Right lung (tissue), 10 donors: ENCODE measurements at places on chromosomes 6 and 20. TPM values are rescaled to one million over a fixed set of nuclear protein-coding genes. Genes with fewer than 3 reads are reported as not detected.

DNA sequence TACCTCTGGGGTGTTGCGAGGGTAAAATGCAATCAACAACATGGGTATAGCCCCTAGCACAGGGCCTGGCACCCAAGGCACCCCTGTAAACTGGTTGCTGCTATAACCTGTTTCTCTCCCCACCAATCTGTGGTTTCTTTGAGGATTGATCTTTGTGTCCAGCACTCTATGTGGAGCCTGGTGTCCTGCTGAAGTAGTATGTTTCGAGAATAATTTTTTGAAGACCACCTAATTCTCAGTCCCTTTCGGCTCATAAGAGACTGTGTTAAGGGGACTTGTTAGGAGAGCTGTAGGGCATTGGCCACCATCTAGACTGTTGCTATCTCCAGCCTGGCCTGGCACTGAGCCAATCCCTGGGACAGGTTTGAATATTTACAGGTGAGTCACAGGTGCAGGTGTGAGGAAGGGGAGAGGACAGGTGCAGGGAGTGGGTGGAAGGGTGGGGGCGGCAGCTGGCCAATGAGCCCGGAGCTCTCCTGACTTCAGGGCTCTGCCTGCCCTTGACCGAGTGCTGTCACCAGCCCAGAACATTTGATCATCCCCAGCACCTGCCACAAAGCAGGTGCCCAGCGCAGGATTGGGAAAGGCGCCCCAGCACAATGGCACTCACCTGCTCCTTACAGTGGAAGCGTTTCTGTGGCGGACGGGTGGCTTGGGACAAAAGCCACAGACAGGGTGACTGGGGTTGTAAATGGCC is 8.1 kb upstream of the C20orf144 start:
- no peak for DNase-seq

LY6G5B gene
- 37.1 TPM for polyA plus RNA-seq

PRKN gene
- polyA plus RNA-seq = 2.0 TPM

GRCh38 chr6:152636609-152637295 is 410 bp downstream of the SYNE1 start:
- DNase-seq = no peak

C20orf202 gene
- polyA plus RNA-seq = 1.7 TPM

DNA sequence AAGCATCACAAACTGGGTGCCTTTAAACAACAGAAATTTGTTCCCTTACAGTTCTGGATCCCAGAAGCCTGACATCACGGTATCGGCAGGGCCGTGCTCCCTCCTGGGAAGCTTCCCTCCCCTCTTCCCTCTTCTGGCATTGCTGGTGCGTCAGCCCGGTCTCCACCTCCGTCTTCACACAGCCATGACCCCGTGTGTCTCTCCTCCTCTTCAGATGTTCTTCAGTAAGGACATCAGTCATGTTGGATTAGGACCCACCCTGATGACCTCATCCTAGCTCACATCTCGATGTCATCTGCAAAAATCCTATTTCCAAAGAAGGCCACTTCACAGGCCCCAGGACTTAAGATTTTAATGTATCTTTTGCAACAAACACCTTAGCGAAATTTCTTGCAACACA is 38.4 kb upstream of the TBXT start:
- DNase-seq = no peak
